Memory B cell (primary cell): ENCODE measurements at places on chromosomes 11 and 22.

- DNase-seq, result no peak
These were observed 18.4 kb upstream of the ST3GAL4 start for GRCh38 chr11:126337126-126337473.

DNA sequence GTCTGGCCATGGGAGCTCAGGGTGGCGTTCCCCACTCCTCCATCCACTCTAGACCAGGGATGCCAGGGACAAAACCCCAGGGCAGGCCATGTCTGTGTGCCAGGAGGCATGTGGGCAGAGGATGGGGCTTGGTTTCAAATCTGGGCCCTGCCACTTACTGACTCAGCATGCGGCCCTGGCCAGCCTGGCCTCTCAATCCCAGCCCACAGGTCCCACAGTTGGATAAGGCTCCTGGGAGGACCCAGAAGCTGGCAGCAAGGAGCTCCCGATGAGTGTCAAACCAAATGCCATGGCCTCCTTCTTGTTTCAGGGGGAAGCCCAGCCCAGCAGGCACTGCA is 1290.4 kb downstream of the BRD1 start:
- DNase-seq, result no peak

GRCh38 chr22:28899199-28899853 is 16.0 kb downstream of the ZNRF3 start:
- DNase-seq, result no peak

DNA sequence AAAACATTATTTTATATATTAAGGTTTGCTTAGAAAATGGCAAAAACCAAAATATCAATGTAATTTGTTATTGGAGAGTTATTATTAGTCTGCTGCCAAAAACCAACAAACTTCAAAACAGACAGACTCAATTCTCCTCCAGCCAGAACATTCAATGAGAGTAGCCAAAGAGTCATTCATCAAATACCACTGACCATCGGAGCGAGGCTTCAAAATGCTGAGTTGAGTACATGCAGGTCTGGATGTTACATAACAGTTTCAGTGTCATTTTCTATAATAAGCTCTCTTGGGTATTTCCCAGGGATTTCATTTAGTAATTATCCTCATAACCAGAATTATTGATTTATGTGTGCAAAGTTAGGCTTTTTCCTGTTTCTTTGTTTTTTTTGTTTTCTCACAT is 42.6 kb downstream of the CHST1 start:
- no peak for DNase-seq

DNA sequence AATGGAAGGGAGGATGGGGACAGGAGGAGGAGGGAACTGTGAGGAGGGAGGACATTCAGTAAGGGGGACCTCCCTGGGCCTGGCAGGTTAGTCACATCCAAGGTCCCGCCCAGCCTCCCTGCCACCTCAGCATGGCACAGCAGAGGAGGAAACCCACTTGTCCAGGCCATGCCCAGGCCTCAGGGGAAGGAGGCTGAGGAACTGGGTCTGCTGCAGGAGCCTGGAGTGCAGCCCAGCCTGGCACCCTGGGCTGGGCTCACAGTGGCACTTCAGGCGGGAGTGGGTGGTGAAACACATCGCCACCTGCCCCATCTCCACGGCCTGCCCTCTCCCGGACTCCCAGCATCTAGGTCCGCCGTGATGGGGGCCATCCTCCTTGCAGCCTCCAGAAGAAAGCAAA is 17.2 kb upstream of the KLHL35 start:
- DNase-seq, result no peak

DNA sequence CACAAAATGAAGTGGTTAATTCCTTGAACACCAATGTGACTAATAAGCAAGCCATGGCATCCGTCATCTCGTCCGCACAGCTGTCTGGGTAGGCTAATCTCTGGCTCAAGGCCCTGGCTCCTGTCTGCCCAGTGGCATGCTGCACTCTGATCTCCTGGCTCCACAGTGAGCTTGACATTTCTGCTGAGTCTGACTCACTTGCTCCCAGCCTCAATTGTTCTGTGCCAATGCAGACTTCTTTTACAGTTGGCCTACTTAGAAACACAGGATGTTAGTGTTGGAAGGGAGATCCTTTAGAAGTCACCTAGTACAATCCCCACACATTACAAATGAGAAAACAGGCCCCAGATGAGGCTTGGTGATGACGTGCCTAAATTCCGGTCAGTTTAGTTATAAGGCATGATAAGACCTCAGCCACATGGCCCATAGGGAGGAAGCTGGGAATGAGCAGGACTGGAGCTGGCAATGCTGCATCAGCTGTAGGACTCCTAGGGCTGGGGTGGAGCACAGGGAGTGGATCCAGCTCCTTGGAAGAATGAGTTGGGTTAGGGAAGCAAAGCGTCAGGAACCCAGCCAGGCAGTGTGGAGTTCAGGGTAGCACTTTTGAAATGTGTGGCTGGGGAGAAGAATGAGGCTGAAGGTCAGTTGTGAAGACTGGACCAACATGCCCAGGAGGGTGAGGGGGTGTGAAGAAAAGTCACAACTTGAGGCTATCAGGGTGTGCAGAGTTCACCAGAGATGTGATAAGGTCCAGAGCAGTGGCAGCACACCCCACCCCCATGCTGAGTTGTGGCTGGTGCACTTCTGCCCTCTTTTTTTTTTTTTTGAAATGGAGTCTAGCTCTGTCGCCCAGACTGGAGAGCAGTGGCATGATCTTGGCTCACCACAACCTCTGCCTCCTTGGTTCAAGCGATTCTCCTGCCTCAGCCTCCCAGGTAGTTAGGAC is 70.2 kb upstream of the EED start:
- no peak for DNase-seq

GRCh38 chr11:31477528-31478222 is 31.7 kb downstream of the IMMP1L start:
- no peak for DNase-seq

DNA sequence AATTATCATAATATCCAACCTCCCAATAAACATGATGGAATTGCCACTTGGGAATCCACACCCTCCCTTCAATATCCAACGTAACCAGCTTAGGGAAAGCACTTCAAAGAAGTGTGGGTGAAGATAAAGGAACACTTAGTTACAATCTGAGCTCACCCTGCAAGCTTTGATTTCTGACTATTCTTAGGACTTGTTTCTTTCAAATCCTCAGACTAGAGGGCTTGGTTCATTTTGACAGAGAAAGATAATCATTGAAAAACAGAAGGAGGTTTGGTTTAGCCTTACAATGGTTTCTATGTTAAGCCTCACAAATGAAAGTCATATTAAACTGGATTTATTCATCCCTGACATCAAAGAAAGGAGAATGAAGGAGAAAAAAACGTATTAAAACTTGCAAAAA is 57.9 kb upstream of the SYT13 start:
- no peak for DNase-seq

- no peak for DNase-seq
These were observed 102.6 kb upstream of the SPON1 start for GRCh38 chr11:13859892-13860291.

DNA sequence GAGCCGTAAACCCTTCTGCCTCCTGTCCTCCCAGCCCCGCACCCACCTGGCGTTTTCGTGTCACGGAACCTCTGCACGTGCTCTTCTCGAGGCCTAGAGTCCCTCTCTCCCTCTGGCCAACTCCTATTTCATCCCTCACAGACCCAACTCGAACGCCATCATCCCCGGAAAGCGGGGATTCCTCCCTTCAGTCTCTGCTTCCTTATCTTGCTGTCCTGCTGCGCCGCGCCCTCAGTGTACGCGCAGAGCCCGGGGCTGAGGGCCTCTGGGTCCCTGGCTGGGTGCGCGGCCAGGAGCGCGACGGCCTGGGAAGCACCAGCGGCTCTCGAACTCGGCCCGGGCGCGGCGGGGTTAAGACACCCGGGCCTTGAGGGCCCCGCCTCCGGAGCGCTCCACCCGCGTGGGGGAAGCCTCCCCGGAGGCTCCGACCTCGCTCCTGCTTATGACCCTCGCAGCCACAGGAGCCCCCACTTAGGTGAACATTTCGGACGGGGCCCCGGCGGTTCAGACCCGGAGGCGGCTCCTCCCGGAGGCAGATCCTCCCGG is 398 bp upstream of the ATG16L2 start:
- DNase-seq, result peak; percentile 99

- no peak for DNase-seq
These were observed 387.8 kb upstream of the CADM1 start for GRCh38 chr11:115892016-115892415.

GRCh38 chr11:114094516-114094915 is 35.0 kb downstream of the ZBTB16 start:
- no peak for DNase-seq

- DNase-seq, result no peak
These were observed 39.7 kb upstream of the MMP12 start for GRCh38 chr11:102914238-102915043.

GRCh38 chr11:13118650-13119049 is 109.5 kb downstream of the RASSF10 start:
- no peak for DNase-seq

DNA sequence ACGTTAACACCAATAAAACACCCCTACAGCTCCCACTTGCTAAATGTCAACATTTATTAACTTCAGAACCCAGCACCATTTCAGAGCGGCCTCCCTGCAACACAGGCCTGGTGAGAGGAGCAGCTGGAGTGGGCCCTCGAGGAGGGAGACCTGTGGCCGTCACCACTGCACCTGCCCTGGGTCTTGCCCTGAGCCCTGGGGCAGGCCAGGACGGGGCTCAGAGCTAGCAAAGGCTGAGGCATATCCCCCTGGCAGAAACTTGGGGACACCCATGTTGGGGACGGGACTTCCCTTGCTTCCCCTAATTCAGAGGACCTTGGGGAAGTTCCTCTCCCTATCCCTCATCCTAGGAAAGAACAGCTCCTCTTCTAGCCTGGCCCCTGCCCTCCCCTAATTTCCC is 137.3 kb upstream of the THY1 start:
- DNase-seq, result no peak

DNA sequence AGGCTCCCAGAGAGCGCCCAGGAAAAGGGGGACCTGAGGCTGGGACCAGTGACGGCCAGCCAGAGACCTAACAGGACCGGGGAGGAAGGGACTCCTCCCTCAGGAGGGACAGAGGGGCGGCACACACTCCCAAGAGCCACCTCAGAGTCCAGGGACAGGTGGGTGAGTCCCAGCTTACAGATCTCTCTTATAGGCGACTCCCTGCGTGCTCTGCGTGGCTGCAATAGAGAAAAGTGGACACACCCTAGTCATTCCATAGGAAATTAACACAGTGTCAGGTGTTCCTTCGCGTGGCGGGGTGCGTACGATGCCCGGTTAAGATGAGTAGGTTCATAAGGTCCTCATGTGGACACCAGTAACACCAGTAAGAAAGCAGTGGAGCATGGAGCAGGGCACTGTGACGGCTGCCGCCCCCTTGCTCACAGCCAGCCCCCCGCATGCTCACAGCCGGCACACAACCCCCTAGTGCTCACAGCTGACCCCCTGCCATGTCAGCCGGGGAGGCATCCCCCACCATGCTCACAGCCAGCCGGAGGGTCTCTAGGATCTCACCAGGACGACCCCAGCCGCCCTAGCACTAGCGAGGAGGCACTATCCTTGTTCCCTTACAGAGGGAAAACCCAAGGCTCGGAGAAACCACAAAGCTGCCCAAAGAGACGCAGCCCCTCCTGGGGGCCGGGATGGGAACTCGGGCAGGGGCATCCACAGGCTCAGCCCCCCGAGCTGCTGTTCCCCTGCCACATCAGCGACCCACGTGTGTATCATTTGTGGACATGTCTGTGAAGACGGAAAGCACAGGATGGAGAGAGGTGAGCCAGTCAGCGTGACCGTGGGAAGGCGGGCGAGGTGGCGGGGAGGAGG is 426.8 kb downstream of the TBC1D22A start:
- no peak for DNase-seq

DNA sequence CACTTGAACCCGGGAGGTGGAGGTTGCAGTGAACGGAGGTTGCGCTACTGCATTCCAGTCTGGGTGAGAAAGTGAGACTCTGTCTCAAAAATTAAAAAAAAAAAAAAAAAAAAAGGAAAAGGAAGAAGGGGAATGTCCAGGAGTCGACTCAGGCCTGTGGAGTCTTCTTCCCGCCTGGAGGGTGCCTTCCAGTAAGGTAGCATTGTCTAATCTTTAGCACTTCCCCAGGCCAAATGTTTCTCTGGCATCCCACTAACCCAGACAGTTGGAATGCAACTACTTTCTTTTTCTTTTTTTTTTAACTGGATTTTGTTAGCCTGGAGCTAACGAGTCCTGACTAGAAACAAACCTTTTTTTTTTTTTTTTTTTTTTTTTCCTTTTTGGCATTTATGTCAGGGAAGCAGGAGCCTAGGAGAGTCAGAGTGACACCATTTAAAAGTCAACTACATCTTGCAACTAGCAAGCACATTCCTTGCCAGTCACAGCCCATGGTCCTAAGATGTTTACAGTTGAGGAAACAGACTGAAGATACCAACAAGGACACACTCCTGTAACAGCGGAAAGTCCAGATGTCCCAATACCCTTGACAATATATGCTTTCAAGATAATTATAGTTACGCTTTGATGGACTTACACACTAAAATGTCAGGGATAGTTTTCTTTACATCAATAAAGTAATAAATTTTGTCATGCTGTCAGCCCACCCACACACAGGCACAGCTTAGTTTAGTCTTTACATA is 10.6 kb downstream of the PLET1 start:
- no peak for DNase-seq

DNA sequence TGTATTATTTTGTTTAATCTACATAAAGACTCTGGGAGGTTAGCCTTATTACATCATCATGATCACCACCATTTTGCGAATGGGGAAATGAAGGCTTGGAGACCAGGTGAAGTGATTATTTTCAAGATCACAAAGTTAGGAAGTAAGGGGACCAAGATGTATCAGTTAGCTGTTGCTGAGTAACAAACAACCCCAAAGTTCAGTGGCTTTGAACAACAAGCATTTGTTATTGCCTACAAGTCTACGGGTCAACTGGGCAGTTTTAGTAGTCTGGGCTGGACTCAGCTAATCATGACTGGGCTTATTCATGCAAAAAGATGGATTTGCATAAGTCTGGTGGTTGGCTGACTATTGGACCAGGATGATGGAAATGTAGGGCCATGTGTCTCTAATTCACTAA is 389.2 kb downstream of the MIAT start:
- no peak for DNase-seq

DNA sequence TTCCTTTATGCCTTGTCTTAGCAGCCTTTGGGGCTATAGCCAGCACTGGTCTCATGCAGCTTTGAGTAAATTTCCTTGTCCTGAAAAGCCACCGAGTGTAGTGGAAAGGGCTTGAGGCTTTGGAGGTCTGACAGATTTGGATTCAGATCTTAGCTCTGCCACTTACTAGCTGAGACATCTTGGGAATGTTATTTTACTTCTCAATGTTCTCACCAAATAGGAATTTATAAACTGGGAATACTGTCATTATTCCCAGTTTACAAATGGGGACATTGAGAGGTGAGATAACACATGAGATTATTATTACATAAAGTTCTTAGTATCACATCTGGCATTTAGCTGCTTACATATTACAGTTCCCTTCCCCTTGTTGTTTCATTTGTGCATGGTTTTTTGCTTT is 95.5 kb downstream of the COMMD9 start:
- no peak for DNase-seq

GRCh38 chr11:18773104-18773503 is 18.5 kb downstream of the PTPN5 start:
- no peak for DNase-seq

- DNase-seq, result peak; percentile 24
These were observed 41.3 kb downstream of the NARS2 start for GRCh38 chr11:78533399-78533798.
